Naive thymus-derived CD8-positive, alpha-beta T cell (primary cell): ENCODE measurements at places on chromosomes 12 and 14. TPM values are rescaled to one million over a fixed set of nuclear protein-coding genes. Genes with fewer than 3 reads are reported as not detected.

The RPGRIP1 gene
- not detected for total RNA-seq

- DNase-seq = no peak
These were observed 711.9 kb downstream of the C12orf50 start for GRCh38 chr12:87317302-87317701.

The PRH2 gene
- total RNA-seq = not detected

The SRRM4 gene
- total RNA-seq = not detected

GRCh38 chr14:61192989-61193388 is 88.1 kb downstream of the TMEM30B start:
- no peak for DNase-seq

- DNase-seq = no peak
These were observed 26.3 kb downstream of the WNT5B start for GRCh38 chr12:1655225-1655788.

The CLEC4D gene
- not detected for total RNA-seq

DNA sequence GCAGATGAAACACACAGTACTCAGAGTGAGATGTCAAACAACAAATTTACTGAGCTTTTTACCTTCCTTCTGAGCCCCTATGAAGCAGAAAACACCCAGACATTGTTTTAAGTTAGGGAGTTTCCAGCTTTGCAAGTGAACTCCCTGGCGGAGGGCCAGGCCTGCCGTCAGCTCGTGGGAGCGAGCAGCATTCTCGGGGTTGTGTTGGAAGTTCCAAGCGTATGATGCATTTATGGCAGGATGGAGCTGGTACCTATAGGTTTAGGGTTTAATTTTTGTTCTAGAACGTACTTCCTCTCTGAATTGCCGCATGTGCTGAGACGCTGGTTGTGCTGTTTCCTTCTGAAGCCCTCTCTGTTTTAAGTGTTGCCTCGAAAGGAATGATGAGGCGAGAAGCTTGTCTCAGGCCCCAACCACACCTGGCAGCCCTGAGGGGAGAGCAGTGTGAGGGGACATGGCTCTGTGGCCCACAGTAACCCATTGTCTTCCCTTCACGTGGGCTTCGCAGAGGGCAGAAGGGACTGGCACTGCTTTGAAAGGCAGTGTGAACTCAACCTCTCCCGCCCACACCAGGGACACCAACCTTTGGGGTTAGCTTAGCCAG is 76.6 kb downstream of the SSPN start:
- no peak for DNase-seq

DNA sequence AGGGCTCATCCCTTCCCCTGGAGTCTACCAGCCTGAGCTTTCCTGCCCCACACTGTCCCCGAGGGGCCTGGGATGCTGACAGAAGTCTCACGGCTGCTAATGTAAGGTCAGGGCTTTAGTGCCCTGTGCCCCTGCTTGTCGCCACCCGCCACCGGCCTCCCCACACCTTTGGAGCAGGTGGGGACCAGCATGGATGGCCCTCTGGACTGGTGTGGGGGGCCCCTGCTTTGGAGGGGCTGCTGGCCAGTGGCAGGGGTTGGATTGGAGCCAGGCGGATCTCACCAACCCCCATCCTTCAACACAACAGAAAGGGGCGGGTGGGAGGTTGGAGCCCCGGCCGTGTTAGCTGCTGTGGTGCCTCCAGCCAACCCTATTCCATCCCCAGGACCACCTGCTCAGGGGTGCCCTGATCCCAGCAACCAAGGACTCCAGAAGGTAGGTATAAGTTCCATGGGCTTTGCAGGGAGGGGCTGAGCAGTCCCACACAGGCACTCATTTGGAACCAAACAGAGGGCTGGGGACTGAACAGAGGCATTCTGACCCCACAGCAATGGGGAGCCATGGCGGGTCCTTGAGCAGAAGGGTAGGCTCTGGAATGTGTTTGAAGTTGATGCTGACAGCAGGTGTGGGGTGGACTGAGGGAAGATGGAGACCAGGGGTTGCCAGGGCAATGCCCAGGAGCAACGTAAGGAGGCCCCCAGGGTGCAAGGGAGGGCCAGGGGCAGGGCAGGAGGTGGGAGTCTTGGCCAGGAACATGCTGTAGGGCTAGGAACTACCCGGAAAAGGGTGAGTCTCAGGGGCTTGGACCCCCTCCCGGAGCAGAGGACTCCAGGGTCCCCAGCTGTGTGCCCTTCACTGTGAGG is 145.1 kb upstream of the C14orf180 start:
- no peak for DNase-seq

- DNase-seq = no peak
These were observed 19.8 kb upstream of the DCD start for GRCh38 chr12:54667945-54668344.

- DNase-seq = no peak
These were observed 18.3 kb downstream of the ARMH4 start for GRCh38 chr14:58133739-58134138.

DNA sequence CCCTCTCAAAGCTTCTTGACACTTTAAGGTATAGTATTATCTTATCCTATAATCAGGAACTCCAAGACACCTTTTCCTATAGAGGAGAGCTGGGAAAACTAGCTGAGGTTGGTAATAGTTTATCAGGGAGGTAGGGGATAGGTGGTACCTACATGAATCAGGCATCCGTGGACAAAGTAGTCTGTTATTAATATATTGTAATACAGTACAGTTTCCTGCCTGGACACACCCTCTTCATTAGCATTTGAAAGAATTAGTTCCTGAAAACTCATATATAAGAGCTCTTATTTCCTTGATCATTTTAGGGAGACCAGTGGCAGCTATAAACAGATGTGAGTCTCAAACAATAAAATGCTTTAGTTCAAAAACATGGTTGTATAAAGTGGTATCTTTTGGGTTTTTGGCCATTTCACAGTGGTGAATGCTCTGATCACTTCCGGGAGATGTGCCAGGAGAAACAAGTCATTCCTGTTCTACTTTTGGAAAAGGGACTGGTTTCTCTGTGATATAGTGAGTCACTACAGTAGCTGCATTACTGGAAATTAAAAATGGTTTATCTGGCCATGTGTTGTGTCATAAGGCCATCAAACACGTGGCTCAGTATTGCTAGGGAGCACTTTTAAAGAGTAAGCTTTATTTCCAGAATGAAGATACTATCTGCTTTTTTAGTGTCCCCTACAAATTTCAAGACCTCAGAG is 98.1 kb downstream of the KLRB1 start:
- no peak for DNase-seq

The ARMH4 gene
- total RNA-seq = not detected

GRCh38 chr12:49030714-49031572 is 12.4 kb upstream of the PRKAG1 start:
- DNase-seq = no peak

DNA sequence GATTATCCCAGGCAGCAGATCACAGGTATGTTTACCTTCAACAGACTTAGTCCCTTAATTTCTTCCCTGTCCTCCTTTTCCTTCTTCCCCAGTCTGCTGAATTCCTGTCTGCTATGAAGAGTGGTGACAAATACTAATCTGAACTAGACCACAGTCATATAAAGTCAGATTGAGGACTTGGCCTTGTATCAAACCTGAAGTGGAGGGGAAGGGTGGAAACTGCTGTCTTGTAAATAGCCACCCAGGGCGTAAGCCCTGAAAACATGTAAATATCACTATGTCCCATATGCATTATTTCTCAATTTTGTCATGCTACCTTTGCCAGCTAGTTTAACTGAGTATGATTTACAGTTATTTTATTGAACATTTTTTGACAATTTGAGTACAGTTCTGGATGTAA is 368.0 kb downstream of the CCDC91 start:
- no peak for DNase-seq

The FSCB gene
- total RNA-seq = not detected

DNA sequence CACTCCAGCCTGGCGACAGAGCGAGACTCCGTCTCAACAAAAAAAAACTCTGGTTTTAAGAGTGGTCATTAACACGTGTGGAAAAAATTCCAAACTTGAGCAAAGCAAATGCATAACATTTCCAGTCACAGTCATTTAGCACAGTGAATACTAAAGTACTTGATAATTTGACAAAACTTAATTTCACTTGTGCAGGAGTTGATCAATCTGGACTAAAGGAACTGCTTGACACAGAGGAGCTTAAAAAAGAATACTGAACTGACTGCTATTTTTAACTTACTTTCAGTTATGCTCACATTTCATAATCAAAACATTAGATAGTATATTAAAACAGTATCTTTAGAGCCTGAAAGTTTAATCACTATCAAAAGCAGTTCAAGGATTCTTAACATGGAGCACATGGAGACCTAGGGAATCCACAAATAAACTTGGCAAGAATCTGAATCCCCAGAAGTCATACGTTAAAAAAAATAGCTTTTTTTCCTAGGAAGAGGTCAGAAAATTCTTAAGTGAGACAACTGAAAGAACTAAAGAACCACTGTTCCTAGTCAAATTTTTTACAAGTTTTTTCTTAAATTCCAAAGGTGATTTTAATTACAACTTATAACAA is 7.4 kb downstream of the UBE2N start:
- DNase-seq = no peak

- DNase-seq = no peak
These were observed 12.0 kb upstream of the IL26 start for GRCh38 chr12:68237619-68238018.
